ENCODE measurements at places on chromosomes 13 and 19.

DNA sequence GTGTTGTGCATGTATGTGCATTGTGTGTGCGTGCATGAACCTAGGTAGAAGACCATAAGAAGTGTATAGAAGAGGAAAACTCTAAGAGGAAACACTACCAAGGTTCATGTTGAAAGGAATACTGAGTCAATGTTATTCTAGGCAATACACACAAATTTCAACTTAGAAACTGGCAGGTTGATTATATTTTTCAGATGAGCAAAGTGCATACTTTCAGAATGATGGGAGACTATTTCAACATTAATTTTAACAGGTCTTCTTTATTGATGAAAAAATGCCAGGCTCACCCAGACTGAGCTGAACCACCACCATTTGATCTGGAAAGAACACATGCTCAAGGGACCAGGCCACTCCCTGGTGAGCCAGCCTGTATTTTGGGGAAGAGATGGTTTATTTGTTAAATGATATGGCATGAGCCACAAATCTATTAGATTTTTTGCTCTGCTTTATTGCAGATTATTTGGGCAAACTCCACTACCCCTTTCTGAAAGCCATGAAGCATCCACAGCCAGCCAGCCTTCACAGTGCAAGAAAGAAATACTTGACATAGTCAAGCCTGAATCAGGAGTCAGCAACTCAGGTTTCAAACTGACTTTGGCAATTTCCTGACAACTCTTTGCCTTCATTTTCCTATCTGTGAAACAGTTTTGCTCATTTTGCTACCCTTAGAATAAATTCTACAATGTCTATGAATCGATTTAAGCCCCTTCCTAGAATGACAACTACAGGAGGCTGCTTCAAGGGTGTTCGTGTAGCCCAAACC, 368.9 kb downstream of the COG6 start:
- DNase-seq, result no peak

DNA sequence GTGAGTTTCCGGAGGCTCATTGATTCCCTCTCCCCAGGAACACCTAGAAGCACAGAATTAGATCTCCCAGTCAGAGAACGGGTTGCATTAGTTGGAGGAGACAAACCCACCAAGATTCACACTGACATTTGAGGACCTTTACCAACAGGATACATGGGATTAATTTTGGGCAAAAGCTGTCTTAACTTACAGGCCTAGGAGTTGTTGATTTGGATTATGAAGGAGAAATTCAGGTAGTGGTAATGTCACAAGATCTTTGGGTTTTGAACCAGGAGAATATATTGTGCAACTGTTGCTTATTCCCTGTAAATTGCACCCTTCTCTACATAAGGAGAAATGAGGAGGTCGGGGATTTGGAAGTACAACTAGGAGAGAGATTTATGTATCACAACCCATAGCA, 38.0 kb downstream of the POSTN start:
- no peak for DNase-seq

GRCh38 chr13:79519255-79519654, 38.3 kb downstream of the NDFIP2 start:
- no peak for DNase-seq

GRCh38 chr13:76875271-76875815, 10.9 kb downstream of the KCTD12 start:
- no peak for DNase-seq

DNA sequence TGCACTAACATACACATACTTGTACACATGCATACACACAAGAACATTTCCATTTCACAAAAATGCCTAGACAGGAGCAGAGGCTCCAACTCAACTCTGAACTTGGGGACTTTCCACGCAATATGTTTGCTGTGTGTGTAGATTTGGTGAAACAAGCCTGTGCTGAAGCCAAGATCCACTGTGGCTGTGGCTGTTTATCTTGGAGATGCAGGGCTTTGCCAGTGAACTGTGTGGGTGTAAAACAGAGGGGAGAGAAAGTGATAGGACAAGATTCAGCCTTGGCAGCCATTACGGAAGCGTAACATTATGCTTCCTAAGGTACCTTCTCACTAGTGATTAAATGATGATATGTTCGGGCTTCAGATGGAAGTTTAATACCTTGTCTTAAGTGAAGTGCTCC, 73.2 kb upstream of the MBNL2 start:
- DNase-seq, result no peak

GRCh38 chr19:14085309-14085995, at the start of gene C19orf67:
C19orf67 (minus strand) TSS chr19:14085783; CDS start chr19:14085627, 156 bp downstream.
- DNase-seq, result no peak

- no peak for DNase-seq
Measured at GRCh38 chr19:54141356-54141755, 3.8 kb downstream of the CNOT3 start.

- DNase-seq, result no peak
Measured at GRCh38 chr19:38714354-38714778, 29.9 kb downstream of the CAPN12 start.

GRCh38 chr19:42246143-42246921, 3.9 kb upstream of the GSK3A start:
- DNase-seq, result no peak

- DNase-seq, result no peak
Measured at GRCh38 chr19:14553042-14553938, 18.6 kb downstream of the NDUFB7 start.

DNA sequence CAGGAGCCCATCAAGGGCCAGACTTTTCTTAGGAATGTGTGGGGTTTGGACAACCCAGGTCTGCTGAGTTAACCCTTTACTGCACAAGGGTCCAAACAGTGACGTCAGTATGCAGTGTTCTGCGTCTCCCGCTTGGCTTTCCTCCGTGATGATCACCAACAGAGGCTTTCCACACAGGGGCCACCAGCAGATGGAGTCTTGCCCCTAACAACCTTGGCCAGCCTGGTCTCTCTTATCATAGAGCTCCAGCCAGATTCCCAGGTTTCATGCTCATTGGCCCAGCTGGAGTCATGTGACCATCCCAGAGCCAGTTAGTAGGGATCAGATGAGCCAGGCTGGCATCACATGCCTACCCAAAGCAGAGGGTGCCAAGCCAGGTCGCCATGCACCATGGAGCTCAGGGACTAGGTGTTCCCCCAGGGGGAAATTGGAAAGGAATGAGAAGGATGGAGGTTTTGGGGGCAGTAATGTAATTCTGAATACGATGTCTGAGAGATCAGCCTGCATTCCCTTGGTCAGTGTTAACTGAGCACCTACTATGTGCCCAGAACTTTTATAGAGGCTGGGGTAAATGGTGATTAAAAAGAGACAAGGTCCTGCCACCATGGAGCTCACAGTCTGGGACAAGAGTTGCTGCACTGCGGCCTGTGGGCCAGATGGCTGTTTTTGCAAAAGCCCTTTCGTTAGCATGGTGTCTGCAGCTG, 61.2 kb downstream of the MYH14 start:
- no peak for DNase-seq

DNA sequence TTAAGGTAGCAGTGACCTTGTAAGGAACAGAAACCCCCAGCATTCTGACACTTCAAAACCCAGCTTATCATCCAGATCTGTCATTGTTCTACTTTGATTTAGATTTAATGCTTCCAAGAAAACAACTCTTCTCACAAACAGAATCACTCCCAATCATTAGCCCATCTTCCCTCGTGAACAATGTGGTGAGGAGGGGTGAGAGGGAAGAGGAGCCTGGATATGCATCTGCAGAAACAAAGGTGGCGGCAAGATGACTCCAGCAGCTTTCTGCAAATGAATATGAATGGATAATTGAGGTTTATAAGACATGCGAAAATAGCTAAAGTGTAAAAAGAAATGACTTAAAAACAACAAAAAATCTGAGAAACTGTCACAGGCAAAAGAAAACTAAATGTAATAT, 859.9 kb upstream of the SLC10A2 start:
- DNase-seq, result no peak

- DNase-seq, result no peak
Measured at GRCh38 chr19:41476583-41476982, 33.6 kb downstream of the ERICH4 start.

DNA sequence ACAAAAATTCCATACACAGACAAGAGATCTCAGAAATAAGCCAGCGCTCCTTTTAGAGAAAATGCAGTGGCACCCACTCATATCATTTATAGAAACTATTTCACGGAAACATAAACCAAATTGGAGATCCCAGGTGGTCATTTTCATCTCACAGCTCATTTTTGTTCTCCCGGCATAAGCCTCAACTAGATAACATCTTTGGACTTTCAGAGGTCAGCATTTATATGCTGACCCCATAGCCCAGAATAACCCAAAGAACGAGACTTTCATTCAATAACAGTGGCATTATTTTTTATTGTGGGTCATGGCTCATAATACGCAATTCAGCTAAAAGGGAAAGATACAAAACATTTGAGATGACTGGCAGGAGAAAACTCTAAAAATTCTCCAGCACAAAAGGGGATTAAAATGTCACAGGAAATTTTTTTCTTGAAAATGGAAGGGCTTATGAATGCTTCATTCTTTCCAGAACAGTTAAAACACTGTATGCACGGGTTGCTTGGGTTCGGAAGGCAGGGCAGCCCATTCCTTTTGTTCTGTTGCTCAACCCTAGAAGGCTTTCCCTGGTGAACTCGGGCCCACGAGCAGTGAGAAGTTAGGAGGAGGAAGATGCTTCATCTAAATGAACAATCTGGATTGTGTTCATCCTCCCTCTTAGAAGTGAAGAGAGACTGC, 24.0 kb downstream of the STARD13 start:
- DNase-seq, result no peak

DNA sequence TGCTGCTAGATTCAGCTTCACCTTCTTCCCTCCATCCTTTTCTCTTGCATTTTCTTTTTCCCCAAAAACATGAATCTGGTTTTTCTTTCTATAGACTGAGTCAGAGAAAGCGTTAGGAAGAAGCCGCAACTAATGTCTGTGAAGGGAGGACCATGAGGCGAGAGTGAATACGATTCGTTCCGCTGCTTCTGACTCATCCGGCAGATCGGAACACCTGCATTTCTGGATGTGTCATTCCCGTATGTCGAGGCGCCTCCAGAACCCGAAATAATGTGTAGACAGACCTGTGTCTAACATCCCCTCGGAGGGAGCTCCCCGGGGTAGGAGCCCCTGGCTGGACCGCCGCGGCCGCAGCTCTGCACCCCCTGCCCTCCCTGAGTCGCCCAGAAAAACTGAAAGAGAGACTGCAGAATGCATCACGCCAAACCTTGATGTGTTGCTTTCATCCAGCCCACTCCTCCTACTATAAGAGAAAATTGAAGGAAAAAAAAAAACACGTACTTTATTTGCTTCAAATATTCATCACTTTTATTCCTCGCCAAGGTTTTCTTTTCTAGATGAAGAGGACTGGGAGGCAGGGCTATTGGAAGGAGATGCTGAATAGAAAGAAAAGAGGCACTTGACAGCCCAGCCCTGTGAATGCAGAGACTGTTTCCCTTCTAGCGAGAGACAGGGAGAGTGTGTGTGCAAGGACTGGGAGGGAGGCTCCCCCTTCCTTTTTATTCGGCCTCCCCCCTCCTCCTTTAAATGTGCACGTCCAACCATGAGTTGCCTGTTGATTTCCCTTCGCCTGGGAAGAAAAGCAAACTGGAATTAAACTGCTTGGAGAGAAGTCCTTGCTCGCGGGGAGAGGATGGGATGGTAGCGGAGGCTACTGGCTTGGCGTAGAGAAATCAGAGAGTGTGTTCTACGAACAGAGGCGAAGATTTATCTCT, 616 bp upstream of the PCDH17 start:
- no peak for DNase-seq

- DNase-seq, result no peak
Measured at GRCh38 chr13:74866101-74866500, 615.9 kb downstream of the TBC1D4 start.

DNA sequence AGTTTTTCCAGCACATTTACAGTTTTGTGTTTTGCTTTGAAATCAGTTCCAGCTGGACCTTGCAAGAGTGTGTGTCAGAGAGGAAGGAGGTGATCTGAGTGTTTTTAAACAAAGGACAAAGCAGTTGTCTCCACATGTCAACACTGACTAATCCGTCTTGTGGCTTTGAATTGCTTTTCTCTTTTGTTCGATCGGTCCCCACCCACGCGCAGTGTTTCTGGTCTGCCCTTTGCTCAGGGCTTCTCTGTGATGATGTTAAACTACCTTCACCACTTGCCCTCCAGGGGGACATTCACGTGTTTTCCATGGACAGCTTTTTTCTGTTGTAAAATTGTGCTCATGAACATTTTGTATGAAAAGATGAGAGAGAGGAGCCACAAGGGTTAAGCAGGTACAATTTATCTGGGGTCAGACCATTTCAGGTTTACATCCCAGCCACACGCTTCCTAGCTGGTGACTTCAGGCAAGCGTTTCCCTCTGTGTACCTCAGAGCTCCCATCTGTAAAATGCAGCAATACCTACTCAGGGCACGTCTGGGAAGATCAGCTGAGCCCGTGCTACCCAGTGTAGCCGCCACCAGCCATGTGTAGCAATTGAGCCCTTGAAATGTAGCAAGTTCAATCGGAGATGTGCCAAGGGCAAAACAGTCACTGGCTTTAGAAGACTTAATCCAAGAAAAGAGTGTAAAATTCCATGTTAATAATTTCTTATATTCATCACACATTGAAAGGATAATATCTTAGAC, 13.5 kb upstream of the PLA2G4C start:
- DNase-seq, result no peak

GRCh38 chr19:49874503-49875157, 2.5 kb downstream of the AKT1S1 start:
- no peak for DNase-seq

DNA sequence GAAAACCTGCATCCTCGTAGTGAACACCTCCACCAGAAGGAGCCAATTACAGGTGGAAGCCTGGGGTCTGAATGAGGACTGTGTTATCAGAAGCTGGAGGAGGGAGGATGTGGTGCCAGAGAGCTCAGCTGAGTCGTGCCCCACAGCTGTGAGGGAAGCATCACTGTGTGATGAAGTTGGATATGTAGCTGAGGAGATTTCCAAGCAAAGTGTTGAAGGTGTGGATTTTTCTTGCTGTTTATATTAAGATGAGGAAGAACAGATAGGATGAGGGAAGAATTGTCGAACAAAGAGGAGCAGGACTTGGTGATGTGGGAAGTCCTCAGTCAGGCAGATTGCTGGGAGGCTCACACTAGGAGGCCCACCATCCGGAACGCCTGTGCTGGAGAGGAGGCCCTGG, 4.4 kb downstream of the RAB20 start:
- no peak for DNase-seq

DNA sequence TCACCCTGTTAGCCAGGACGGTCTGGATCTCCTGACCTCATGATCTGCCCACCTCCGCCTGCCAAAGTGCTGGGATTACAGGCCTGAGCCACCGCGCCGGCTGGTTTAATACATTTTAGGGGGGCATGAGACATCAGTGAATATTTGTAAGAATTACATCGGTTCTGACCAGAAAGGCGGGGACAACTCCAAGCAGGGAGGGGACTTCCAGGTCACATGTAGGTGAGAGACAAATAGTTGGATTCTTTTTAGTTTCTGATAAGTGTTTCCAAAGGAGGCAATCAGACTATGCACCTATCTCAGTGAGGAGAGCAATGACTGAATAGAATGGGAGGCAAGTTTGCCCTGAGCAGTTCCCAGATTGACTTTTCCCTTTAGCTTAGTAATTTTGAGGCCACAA, 3.7 kb upstream of the ZNF552 start:
- no peak for DNase-seq

GRCh38 chr19:48477698-48478338, 8.6 kb downstream of the CYTH2 start:
- no peak for DNase-seq

- DNase-seq, result no peak
Measured at GRCh38 chr19:18990128-18990708, 43.1 kb downstream of the SUGP2 start.

GRCh38 chr13:50466456-50466855, 377.0 kb downstream of the DLEU7 start:
- DNase-seq, result no peak

Data from effector CD8-positive, alpha-beta T cell (primary cell).